ENCODE measurements at places on chromosomes 2 and 18.

DNA sequence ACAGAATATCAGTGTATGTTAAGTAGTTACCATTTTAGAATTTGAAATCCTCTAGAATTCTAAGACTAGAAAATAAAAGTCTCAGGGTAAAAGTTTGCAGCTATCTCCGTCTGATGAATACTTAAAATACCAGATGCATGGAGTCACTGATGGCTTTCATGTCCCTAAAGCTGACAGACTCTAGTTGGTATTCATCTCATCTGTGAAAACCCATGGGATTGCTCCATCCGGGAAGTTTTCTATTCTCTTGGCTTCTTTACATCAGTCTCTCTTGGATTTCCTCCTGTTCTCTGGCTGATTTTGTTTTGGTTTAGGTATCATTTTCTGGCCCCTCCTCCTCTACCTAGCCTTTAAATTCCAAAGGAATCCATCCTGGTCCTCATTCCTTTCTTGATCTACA is 465.6 kb upstream of the POU3F3 start:
- no peak for DNase-seq

DNA sequence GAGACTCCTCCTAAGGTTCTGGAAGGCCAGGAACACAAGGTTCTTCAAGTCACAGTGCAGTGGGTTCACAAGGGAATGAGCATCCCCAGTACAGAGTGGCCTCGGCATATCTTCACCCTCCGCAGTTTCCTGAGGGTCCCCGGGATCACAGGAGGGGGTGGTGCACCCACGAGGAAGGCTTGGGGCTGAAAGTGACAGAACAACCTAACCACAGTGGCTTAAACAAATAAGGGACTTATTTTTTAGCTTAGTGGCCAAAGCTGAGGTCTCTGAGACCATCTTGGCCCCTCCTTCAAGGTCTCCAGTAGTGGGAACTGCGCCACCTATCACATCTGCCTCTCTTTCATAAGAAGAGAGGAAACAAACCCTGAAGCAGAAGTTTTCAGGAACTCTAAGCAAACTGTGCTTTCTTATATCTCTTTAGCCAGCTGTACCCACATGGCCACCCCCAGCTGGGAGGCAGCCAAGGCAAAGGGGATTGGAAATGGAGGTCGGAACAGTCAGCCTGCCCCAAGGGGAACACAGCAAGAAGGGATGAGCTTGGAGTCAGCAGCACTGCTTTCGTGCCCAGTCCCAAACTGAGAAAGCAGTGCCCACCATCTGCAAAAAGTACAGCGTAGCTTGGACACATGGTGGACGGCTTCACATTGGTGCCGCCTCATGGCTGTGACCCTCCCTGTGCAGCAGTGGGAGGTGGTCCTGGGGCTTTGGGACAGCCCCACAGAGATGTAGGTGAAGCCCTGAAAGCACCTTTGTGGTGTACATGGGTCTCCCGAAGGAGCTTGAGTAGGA is 260.0 kb upstream of the ID2 start:
- no peak for DNase-seq

DNA sequence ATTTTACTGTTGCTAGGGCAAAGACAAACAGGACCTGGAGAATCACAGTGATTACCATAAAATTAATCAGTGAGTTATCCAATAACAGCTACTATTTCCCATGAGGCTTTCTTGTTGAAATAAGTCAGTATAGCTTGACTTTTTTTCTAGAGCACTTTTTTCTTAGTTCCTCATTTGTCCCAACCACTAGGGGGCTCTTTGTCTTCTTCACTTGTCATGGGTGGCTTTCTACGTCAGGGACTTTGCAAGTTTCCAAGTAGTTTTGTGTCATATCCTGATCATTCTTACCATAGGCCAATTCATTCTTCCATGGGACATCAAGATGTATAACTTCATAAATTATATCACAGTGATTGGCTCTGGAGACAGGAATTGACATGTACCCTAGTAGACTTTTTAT is 1019.6 kb upstream of the PIK3C3 start:
- DNase-seq = no peak

GRCh38 chr18:78364388-78364960 is 615.1 kb upstream of the SALL3 start:
- DNase-seq = no peak

- peak; percentile 43 for DNase-seq
These were observed 1.3 kb downstream of the CIAO1 start for GRCh38 chr2:96267159-96267971.

DNA sequence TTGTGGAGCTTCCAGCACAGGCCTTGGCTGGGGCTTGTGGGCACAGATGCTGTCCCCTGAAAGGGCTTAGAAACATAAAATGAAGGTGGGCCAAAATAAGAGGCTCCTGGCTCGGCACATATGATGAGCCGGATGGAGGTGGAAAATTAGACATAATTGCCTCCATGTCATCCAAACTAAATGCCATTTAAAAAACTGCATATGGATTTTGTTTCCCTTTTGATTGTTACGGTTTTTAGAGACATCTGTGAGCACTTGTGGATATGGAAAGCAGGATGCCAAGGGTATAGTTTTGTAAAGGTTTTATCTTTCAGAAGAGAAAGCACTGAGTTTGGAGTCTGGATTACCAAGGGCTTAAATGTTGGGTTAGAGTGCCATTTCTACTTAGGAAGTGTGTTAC is 498.3 kb downstream of the RIT2 start:
- no peak for DNase-seq

- DNase-seq = no peak
These were observed 37.6 kb downstream of the TMEM163 start for GRCh38 chr2:134681201-134681600.

DNA sequence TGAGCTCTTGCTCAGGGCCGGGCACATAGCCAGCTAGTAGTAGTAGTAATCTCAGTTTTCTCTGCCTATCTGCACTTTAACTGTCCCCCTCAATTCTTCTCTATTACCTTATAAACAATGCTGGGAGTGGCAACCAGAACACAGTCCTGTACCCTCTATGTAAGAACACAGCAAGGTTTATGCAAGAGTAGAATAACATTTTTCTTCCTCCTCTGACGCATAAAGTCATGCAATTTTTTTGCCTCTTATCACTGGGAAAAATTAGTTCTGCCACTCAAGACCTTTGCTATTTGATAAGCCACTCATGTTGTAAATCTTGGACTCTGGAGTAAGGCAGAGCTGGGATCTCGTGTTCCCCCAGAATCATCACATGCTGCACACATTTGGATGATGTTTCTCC is 200.7 kb upstream of the SOX11 start:
- DNase-seq = no peak

GRCh38 chr2:1567556-1568344 is 154.5 kb downstream of the TPO start:
- no peak for DNase-seq

DNA sequence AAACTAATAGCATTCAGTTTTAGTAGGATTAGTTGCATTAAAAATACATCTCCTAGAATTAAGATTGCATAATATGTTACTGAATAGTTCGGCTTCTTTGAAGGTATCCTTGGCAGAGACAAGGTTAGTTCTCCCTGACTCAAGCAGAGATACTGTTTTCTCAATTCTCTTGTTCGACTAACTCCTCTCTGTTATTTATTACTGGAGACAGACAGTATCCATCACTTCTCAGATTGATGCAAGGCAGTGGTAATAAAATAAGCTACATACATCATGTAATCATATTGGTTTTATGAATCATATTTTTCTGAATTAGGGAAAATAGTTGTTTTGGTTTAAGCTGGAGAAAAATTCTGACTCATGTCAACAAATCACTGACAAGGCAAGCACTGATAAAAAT is 134.8 kb downstream of the SLC8A1 start:
- no peak for DNase-seq

DNA sequence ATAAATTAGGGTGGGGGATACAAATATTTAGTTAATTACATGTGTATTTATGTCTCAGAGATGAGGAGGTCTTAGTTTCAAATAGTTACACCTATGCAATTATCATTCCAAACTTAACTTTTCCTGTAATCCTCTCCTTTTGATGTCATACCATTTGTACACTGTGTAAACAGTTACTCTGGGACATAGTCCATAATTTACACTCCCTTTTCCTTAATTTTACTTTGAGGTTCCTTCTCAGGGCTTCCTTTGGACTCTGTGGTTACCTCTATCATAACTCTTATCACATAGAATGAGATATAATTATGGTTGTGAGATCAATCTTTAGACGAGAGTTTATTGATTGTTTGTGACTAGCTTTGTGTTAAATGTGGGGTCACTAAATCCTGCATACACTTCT is 84.4 kb downstream of the DPP10 start:
- DNase-seq = no peak

- DNase-seq = no peak
These were observed 126.0 kb downstream of the MC4R start for GRCh38 chr18:60246606-60247005.

- DNase-seq = no peak
These were observed 64.6 kb upstream of the CNGA3 start for GRCh38 chr2:98281607-98282006.

- no peak for DNase-seq
These were observed 766.1 kb upstream of the SALL3 start for GRCh38 chr18:78213361-78213994.

GRCh38 chr2:184322615-184323014 is 275.7 kb upstream of the ZNF804A start:
- DNase-seq = no peak

- no peak for DNase-seq
These were observed 10.7 kb upstream of the MRO start for GRCh38 chr18:50830544-50830943.

- DNase-seq = no peak
These were observed 4.0 kb downstream of the NRXN1 start for GRCh38 chr2:51027968-51028367.

DNA sequence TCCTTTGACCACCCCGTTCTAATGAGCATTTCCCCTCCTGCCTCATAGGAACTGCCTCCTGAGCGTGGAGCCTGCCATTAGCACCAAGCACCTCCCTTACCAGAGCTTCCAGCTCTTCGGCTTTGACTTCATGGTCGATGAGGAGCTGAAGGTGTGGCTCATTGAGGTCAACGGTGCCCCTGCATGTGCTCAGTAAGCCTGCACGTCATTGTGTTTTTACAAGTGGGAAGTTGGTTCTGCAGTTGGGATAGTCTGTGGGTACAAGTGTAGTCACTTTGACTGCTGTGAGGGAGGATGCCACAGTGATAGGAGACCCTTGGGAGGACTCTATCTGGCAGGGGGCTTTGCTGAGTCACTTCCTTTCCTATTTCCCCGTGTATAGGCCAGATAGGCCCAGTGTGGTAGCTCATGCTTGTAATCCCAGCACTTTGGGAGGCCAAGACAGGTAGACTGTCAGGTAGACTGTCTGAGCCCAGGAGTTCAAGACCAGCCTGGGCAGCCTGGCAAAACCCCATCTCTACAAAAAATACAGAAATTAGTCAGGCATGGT is 22.0 kb upstream of the POLR1B start:
- no peak for DNase-seq

DNA sequence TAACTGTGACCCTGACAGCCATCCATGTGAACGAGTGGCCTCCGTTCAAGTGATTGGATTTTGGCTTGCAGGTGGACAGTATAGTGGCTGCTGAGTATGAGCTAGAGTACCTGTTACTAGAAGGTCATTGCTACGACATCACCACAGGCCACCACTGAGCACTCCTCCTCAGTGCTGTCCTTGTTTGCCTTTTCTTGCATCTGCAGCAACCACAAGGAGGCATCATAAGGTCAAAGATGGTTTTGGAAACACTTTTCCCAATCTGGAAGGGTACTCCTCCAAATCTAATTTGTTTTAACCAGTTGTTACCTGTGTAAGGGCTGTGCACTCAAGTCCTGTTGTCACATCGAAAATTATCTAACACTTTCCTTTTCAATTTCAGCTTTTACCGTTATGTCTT is 81.2 kb downstream of the UGGT1 start:
- no peak for DNase-seq

DNA sequence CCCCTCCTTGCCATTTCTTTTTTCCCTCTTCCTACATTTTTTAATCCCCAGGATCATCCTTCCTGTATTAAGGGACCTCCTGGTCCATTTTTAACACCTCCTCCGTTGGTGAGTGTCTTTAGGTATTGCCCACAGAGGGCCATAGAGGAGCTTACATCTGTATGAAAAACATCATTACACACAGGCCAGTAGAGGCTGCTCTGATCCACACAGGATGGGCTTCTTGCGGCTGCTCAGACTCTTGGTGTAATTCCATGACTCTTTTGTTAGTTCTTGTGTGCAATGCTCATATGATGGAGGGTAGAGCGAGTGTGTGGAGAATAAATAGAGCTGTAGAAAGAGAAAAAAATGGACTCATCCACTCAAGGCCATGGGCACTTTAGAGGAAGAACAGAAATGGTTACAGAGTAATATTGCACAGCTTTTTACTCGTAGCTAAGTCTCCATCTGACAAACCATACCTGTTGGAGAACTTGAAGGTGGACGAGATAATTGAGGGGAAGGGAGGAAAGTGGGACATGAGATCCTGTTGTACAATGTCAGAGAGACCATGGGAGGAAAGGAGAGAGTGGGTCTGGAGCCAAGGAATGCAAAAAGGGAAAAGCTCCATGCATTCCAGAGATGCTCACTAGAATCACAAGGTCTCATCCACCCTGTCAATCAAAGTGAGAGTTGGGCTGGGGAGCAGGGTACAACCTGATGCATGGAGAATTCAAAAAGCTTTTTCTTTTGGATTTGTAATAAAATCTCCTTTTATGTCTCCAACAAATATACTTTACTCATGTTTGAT is 129.7 kb upstream of the TNP1 start:
- DNase-seq = no peak

GRCh38 chr2:200359552-200359951 is 53.1 kb downstream of the SPATS2L start:
- no peak for DNase-seq

GRCh38 chr2:189876271-189876670 is 92.0 kb downstream of the PMS1 start:
- no peak for DNase-seq

GRCh38 chr2:20071397-20072383 is 20.3 kb upstream of the LAPTM4A start:
- DNase-seq = no peak

- no peak for DNase-seq
These were observed 218.8 kb upstream of the RAB6C start for GRCh38 chr2:129760669-129761068.

- DNase-seq = no peak
These were observed 47.0 kb upstream of the COX7A2L start for GRCh38 chr2:42408009-42408408.

DNA sequence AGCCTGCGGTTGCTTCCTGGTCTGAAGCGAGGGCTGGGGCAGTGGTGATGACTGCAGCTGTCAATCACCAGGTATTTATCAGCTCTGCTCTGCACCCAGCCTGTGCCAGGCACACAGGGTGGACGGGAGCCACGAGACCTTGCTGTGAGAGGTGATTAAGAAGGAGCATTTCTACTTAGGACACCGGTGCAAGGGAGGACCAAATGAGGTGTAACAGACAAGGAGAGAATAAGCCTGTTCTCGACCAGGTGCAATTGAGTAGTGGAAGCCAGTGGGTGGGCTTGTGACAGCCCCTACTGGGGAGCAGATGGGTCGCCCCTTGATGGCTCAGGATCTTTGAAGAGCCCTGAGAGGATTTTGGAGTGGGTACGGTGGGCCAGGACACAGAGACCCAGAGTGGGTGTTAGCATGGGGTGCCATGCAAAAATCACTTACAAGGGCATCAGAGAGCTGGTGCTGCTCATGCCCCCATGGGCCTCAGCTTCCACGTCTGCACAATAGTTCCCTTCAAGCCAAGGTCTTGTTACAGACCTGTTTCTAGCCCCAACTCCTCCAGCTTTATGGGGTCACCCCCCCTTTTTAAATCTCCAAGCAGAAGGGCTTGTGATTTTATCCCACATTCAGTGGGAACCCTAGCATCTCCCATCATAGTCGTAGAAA is 24.6 kb downstream of the GPR55 start:
- DNase-seq = no peak

- no peak for DNase-seq
These were observed 1611.9 kb upstream of the ZEB2 start for GRCh38 chr2:146131785-146132184.
